ENCODE measurements at places on chromosomes 1 and 21.

DNA sequence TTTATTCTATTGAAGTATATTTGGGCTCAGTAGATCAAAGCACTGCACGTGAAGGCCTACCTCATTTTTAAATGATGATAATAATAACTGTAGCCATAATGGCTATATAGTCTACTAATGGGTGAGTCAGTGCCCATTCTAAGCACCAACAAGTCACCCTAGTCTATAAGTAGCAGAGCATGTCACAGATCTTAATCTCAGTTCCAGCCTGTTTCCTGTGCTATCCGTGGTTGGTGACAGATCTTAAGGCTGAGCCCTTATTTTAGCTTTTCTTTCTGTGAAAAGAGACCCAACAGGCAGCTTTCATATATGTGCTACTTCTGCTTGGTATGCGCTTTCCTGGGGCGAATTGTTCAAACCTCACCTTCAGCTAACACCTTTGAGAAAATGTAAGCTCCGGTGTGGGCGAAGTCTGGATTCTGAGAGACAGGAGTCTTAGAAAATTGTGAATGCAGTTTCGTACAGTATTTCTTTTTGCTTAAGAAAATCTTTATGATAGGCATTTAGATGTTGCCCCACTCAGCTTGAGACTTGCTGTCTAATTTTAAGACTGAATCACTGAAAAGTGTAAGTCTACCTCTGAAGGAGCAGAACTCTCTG lies 59.6 kb downstream of the FMN2 start:
- no peak for DNase-seq

GRCh38 chr1:27409669-27410068 lies 17.2 kb downstream of the GPR3 start:
- DNase-seq: no peak

DNA sequence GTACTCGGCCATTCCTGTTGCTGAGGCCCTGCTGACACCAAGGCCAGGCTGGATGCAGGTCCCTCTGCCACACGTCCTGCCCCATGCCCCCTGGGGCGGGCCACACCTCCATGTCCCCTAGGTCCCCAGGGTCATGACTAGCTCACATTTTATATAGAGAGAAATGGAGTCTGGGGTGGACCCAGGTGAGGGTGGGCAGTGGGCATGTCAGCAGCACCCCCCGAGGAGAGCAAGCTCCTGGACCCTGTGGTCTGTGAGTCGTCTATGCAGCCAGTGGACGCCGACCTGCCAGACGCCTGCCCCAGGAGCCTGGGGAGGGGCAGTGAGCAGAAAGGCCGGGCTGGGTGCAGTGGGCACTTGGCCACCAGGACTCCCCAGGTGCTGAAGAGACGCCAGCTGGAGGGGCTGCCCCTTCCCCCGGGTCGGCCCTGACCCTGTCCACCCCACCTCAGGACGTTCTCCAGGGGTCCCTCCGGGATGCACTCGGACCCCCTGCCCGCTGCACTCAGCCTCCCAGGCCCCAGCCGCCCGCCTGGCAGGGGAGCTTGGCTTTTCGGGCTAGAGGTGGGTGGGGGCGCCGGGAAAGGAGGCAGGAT lies 15.9 kb downstream of the SAMD11 start:
- DNase-seq: no peak

DNA sequence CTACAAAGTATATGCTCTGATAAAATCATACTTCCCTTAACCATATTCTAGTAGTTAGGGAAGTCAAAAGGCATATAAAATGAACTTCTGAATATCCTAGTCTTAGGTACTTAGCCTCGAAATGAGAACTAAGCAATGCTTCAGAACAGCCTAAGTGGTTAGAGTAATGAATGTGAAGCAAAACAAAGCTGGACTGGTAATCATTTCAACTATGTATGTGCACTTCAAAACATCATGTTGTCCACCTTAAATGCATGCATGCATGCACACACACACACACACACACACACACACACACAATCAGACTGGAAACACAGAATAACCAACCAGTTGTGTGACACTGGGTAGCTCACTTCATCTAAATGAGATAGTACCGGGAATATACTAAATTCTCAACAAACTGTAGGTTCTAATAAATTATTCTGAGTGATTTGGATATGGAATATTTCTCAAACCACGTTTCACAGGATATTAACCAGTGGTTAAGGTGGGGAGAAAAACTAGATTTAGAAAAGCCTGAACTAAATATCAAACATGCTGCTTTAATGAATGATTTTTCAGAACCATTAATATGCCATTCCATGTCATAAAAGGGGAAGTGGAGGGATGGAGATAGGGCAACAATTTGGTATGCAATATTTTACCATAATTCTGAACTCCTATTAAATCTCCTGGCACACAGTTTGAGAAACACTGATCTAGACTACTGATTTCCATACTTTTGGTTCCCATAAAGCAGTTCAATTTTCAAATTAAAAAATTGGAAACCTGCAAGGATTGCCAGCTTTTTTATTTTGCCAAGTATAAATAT lies 19.5 kb downstream of the RNF115 start:
- no peak for DNase-seq

GRCh38 chr1:47758341-47759250 lies 238.6 kb downstream of the TRABD2B start:
- DNase-seq: no peak

DNA sequence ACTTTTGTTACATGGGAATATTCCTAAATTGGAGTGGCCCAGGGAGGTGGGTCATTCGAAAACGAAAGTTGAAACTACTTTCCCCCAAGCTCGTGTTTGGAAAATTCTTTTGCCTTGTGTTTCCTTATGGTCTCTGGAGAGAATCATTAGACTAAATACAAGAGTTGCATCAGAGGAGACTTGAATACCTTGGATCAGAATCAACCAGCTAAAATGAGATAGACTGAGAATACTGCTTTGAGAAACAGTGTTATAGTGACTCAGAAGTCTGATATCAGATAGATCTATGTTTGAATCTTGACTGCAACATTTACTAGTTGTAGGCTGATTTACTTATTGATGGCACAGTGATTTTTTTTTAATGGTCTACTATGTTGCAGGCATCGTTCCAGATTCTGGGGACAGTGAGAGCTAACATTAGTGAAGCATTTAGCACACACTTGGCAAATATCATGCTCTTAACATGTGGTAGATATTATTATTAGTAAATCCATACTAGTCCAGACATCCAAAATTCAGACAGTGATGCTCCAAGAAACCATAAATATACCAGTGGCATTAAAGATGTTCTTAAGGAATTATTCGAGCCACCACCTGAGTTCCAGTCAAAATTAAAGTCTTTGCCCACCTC lies 12.9 kb upstream of the ACTN2 start:
- DNase-seq: no peak

- DNase-seq: no peak
Measured at GRCh38 chr1:200751717-200752116, 13.0 kb downstream of the CAMSAP2 start.

DNA sequence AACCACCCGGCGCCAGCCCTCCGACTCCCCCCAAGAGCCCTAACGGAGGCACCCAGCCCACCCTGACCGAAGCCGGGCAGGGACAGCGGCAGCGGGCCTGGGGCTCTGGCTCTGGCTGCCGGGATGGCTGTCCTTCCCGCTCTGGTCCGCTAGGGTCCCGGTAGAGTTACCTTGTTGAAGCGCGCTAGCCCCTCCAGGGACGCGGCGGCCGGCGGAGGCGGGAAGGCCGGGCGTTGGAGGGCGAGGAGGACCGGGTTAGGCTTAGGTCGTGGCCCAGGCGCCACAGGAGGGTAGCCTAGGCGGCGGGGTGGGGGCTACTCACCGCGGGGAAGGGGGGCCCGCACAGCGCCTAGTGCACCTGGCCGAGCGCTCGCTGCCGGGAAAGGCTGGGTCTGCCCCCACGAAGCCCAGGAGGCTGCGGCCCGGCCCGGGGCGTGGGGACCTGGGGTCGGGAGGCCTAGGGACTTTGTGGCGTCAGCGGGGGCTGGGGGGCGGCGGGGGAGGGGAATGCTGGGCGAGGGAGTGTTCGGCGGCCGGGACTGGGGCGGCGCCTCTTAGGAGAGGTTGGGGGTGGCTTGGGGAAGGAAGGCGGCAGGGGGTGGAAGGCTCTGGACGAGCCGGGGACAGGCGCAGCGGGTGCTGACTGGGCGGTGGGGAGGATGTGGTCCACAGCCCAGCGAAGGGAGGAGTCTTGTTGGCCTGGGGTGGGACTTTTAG lies at the start of gene TRIM17:
Gene TRIM17 (minus strand): TSS at position 645 of the 717 bp plus-strand sequence. CDS start 1,789 bp downstream, outside the sequence.
- DNase-seq: no peak

DNA sequence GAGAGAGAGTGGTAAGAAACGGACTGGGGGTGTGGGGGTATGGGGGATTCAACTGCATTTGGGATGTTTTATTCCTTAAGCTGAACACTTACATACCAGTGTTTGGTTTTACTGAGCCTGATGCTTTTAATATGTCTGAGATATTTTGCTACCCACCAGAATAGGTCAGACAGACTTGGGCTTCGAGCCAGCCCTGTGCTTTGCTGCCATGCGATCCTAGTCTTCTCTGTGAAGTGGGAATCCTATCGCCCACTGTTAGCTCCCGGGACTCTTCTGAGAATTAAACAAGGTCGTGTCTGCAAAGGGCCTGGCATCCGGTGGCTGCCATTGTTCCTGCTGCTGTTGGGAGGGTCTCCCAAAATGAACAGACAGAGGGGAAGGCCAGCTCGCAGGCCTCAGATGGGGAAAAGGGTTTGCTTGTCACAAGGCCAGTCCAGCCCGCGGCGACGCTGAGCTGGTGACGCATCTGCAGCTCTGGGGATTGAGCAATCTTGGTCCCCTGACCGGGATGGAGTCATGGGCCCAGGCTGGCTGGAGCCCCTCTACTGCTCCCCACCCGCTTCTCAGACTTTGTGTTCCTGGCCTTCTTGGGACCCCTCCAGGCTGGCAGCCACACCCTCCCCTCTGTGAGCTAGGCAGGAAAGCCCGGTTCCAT lies 26.9 kb upstream of the ECE1 start:
- DNase-seq: no peak

GRCh38 chr1:14083277-14083676 lies 383.3 kb downstream of the PRDM2 start:
- no peak for DNase-seq

- DNase-seq: no peak
Measured at GRCh38 chr1:48246727-48247126, 24.2 kb downstream of the SLC5A9 start.

DNA sequence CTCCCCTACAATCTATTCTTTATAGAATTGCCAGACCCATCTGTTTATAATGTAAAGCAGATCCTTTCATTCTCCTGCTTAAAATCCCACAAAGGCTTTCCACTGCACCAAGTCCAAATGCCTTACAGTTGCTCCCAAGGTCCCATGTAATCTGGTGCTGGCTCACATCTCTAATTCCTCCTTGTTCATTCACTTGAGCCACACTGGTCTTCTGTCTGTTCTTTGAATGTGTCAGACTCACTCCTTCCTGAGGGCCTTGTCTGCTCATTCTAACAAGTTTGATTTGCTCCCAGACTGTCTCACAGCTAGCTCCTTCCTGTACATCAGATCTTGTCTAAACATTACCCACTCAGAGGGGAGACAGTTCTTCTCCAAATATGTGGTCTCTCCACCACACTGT lies 38.9 kb downstream of the ALG14 start:
- DNase-seq: no peak

GRCh38 chr1:165836664-165837482 lies 9.5 kb downstream of the UCK2 start:
- no peak for DNase-seq

GRCh38 chr1:45359882-45360513 lies 19.8 kb upstream of the MUTYH start:
- peak; percentile 20 for DNase-seq

GRCh38 chr1:197314682-197315081 lies 46.6 kb downstream of the CRB1 start:
- DNase-seq: no peak

DNA sequence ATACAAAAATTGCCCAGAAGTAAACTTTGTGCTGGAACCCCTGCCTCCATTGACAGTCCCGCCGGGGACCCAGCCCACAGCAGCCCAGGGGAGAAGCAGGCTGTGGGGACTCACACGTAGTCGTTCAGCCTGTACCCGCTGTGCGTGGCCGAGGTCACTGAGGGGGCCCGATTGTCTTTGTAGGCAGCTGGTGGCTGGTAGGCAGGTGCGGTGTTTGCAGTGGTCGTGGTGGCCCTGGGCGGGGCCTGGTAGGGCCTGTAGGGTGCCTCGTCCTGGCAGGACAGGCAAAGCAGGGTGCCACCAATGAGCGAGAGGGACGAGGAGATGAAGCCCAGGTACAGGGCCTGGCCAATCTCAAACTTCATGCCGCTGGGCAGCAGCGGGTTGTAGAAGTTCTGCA lies 19.1 kb downstream of the CLDN14 start:
- no peak for DNase-seq

- DNase-seq: no peak
Measured at GRCh38 chr21:45999581-46000181, 18.1 kb downstream of the COL6A1 start.

DNA sequence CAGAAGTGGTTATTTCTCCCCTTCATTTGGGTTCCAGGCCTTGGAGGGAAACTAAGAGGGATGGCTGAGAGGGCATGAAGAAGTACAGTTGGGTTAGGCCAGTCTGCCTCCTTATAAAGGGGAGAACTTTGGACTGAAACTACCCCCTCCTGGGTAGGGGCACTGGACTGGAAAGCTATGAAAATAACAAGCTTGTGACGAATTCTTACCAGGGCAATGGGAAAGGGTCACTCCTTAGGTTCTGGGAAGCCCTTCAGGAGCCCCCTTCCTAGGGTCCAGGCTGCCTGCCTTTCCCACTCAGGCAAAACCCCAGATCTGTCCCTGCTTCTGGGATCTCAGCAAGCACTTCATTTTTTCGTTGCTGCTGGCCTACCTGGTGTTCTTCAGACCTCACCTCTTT lies 9.8 kb upstream of the P3R3URF start:
- no peak for DNase-seq

- DNase-seq: no peak
Measured at GRCh38 chr1:243547891-243548290, 292.1 kb downstream of the SDCCAG8 start.

DNA sequence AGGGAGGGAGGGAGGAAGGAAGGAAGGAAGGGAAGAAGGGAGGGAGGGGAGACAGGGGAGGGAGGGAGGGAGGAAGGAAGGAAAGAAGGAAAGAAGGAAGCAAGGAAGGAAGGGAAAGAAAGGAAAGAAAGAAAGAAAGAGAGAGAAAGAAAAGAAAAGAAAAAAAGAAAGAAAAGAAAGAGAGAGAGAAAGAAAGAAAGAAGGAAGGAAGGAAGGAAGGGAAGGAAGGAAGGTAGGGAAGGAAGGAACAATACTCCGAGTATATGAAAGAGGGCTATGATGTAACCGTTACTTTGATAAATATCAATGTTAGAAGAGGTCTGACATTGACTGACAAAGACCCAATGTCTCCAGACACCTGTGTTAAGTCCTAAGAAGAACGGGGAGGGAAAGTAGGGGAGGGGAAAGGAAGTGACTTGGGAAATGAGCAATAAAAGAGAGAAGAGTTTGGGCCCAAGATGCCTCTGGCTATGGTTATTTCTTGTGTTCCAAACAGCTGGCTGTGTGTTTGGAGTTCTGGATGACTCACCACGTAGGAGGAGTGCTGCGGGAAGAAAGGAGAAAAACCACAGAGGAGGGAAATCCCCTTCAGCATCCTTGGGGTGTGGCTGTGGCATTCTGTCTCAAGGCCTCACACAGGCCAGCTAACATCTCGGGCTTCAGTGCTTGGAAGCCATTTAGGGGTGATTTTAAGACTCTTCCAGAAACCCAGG lies 37.0 kb upstream of the RXRG start:
- no peak for DNase-seq

Data from effector memory CD4-positive, alpha-beta T cell (primary cell).